ENCODE measurements at places on chromosomes 7 and 10.
A peak's percentile ranks its signal among the peaks of the same experiment; 100 is the strongest.

- no peak for DNase-seq
Observed at GRCh38 chr10:49094646-49095045, 20.7 kb downstream of the VSTM4 start.

DNA sequence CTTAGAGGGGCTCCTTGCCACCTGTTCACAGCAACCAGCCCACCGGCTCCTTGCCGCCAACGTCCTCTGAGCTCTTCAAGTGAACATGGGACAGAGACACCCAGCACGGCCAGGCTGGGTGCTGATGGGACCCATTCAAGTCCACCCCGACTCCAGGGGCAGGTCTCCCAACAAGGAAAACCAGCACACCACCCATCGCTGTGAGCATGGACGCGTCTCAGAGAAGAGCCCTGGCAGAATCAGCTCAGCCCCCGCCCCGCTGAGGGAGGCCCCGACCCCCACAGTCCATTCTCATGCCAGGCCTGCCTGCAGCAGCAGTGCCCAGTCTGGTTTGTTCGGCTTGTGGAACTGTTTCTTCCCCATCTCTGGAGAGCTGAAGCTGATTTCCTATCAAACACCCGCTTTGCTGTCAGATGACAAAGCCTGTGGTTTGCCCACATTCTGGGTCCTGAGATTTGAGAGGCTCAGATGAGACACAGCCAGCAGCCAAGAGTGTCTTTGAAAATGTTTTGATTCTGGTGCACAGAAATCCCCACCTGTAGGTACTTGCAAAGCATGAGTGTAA lies 216.6 kb downstream of the ZMYND11 start:
- DNase-seq: no peak

- DNase-seq: no peak
Observed at GRCh38 chr10:11683529-11684320, 58.5 kb upstream of the ECHDC3 start.

- DNase-seq: no peak
Observed at GRCh38 chr7:113608782-113609181, 310.0 kb downstream of the PPP1R3A start.

DNA sequence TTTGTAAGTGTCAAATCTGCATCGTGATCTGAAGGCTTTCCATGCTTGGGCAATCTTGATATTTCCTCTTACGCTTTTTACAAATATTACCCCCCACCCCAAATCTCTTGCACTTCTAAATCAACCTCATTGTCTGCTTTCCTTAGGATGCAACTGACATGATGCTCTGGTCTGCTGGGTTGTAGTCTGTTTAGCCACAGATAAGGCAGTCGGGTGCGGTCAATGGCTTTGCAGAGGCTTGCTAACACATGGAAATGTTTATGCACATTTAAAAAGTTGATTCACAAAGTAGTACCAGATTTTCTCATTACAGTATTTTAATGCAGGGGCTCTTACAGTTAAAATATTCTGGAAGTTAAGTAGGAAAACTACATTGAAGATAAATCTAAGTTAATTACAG lies 172.5 kb downstream of the BAMBI start:
- DNase-seq: no peak

DNA sequence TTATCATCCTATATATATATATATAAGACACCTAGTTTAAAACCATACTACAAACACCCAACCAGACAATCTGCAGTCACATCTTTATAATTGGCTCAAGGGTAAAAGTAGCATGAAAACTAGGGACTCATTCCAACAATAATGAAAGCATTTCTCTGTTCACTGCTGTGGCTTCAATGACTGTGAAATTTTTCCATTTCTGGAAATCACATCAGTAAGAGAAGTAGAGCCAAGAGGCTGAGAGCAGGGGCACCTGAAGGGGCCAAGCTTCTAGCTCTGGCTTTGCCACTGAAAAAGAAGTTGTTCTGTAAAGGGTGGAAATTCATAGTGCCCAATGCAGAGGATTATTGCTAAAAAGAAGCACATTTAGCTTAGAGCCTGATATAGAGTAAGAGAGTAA lies 158.6 kb upstream of the GLI3 start:
- DNase-seq: no peak

- no peak for DNase-seq
Observed at GRCh38 chr7:8185926-8186683, 75.9 kb downstream of the ICA1 start.

GRCh38 chr7:134949171-134949570 lies 37.1 kb upstream of the AGBL3 start:
- DNase-seq: no peak

- DNase-seq: no peak
Observed at GRCh38 chr10:35854661-35855060, 212.6 kb upstream of the FZD8 start.

- no peak for DNase-seq
Observed at GRCh38 chr10:97647556-97647955, 7.1 kb downstream of the PI4K2A start.

- no peak for DNase-seq
Observed at GRCh38 chr7:146772601-146773000, 656.0 kb downstream of the CNTNAP2 start.

GRCh38 chr7:91533996-91534395 lies 269.8 kb downstream of the FZD1 start:
- no peak for DNase-seq

DNA sequence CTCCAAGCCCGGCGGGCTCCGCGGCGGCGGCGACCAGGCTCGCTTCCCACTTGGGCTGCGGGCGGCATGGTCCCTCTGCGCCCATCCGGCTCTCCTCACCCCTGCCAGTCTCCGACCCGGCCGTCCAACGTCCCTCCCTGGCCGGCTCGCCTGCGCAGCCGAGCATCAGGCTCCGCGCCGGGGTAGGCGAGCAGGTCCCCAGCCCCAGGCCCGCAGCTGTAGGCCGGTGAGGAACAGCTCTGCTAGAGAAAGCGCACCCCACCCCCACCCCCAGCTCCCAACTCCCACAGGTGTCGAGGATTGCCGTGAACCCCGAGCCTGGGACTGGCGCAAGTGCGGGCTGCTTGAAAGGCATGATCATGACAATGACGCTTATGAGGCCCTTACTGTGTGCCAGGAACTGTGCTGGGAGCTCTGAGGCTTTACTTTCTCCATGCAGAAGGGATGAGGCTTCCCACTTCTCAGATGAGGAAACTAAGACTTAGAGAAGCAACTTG lies 20.8 kb upstream of the PAX2 start:
- DNase-seq: no peak

GRCh38 chr10:45422207-45422865 lies 48.3 kb downstream of the ALOX5 start:
- no peak for DNase-seq

DNA sequence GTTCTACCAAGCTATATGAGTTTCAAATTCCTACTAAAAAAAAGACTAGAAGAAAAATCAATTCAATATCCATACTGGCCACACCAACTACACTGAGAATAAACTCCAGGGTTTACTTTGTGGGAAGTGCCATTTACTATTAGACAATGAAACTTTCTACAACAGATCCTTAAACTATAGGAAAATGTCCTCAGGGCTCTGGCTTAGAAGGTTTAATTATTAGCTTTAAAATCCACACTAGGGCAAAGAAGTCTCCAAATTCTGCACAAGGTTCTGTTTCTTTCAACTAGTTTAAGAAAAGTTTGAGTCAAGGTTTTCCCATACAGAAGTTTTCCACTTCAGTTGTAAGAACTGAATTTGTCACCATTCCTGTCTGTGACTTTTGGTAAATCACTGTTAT lies 231.7 kb upstream of the CCDC6 start:
- no peak for DNase-seq

DNA sequence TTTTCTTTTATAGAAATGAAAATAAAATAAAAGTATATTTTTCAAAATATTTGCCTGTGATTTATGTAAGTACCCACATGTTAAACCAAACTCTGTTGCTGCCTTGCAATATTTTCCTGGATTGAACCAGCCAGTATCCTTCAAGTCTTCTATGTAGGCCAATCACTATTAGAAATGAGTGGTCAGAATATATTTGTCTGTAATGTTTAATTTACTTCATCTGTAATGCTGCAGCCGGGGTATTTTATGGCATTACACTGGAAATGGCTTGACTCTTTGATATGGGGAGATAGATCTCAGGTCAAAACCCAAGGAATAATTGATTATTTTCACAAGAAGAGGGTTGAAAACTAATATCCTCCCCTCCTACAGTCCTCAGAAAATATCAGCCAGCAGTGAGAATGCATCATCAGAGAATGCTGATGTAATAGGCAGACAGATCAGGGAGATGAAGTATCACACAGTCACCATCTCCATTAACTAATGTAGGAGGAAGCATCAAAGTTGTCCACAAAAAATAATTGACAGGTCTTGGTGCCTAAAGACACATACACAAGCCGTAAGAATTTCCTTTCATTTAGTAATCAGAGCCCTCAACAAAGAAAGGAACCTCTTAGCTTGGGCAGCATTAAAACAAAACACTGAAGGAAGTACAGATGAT lies 82.5 kb downstream of the VWDE start:
- no peak for DNase-seq

DNA sequence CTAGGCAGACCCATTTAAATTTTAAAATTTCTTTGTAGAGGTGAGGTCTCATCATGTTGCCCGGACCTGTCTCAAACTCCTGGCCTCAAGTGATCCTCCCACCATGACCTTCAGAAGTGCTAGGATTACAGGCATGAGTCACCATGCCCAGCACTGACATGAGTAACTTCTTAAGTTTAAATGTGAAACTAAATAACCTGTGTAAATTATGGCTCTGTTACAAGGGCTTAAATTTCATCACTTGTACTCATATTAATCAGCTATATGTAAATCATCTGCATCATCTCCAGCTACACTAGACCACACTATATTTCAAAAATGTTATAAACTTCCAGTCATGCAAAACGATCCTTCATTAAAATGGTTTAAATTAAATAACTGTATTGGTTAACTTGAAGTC lies 56.1 kb downstream of the ATAD1 start:
- DNase-seq: peak; percentile 5

DNA sequence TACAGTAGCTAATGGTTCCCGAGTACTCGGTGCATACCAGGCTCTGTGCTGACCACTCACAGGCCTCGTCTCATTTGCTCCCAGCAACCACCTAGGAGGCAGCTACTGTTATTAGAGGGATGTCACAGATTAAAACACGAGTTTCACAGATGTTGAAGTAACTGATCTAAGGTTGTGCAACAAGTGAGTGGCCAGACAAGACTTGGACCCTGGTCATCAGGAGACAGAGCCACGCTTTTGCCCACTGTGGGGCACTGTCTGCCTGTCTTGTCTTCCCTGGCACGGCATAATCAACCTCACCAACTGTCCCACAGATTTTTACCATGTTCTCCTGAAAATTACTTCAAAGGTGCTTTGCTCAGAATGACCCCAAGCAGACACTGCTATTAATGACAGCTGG lies 111.6 kb upstream of the HABP2 start:
- DNase-seq: no peak

GRCh38 chr7:1842321-1843221 lies 172.5 kb downstream of the ELFN1 start:
- no peak for DNase-seq

GRCh38 chr10:13563481-13564445 lies 23.0 kb upstream of the PRPF18 start:
- no peak for DNase-seq

DNA sequence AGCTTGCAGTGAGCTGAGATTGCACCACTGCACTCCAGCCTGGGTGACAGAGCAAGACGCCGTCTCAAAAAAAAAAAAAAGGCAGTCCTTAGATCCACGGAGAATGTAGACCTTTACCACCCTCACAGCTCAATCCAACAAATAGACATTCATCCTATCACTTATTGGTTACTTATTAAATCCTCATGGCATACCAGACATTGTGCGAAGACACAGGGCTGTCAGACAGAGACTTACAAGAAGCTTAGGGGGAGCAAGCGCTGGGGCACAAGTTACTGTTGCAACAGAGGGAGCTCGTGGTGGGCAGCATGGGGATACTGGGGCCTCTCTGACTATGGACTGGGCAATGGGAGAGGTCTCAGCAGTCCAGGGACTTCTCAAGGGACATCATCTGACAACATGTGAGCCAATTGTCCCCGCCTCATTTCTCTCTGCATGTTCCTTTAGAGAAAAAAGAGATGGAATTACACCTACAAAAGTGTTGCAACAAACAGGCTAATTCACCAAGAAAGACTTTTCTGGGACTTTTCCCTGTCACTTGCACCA lies 82.8 kb upstream of the TNS3 start:
- no peak for DNase-seq

DNA sequence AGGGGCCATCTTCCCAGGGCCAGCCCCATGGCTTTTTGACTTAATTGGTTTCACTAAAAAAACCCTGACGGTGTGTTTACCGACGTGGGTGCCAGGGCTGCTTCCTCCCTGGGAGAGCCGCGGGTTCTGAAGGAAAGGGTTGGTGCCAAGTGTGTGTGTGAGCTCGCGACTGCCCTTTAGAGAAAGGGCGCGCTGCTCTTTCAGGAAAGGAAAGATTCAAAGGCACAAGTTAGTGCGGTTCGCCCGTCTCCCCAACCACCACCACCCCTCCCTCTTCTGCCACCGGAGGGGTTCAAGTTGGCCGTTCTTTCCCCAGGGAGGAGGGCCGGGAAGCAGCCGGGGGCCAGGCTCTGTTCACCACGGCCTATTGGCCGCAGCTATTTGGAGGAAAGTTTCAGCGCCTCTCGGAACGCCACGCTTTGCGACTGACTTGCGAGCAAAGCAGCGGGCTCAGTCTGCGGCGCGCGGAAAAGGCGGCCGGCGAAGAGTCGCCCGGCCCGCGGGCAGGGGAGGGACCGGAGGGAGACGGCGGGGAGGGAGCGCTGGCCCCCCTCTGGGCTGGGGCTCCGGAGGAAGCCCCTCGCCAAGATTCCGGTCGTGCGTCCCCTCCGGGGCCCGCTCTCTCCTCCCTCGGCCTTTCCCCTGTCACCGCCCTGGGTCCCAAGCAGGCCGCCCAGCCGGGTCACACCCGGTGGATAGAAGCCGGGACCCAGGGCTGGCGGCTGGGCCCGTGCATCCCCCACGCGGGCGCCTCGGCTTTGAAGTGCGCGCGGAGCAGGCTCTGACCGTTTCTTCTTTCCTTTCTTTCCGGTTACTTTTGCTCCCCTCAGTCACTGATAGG lies 165.9 kb upstream of the PPP1R3A start:
- DNase-seq: no peak

DNA sequence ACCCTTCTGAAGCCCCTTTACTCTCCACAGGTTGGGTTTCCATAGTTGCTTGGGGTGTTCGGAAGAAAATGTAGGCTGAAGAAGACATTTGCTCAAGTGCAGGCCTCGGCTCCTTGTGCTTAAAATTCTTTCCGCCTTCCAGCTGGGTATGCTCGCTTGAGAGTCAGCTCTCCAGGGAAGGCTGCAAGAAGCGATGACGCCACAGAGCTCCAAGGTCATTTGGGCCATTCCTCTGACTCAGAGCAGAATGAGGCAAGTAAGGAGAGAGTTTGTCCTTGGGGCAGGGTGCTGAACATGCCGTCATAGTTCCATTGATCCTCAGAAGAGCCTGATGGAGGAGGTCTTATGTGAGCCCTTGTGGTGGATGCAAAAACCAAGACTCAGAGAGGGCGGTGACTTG lies 27.4 kb upstream of the HSPA12A start:
- DNase-seq: no peak

- no peak for DNase-seq
Observed at GRCh38 chr10:69588358-69588757, 15.1 kb upstream of the NEUROG3 start.

DNA sequence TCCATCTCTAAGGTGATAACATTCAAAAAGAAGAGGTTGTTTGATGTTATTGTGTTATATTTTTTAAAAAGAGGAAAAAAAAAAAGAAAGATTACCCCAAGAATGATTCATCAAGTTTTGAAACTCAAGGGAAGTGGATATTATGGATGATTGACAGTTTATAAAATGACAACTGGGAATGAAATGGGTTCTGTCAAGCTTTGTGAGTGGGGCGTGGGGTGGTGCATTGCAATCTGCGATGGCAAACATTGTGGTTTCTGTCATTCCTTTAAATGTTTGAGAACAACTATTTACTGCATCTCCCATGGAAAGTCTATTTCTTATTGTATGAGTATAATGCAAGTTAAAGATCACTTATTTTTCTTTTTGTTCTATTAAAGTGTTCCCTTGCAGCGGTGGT lies 297.0 kb downstream of the CCDC3 start:
- DNase-seq: no peak
